Right ventricle myocardium superior (tissue), 1 donor: ENCODE measurements at places on chromosomes 7 and 10.

- no peak for DNase-seq
These were observed 62.7 kb downstream of the LRRC4 start for GRCh38 chr7:127968547-127968946.

GRCh38 chr10:78616125-78616695, 452.6 kb upstream of the ZMIZ1 start:
- DNase-seq = no peak

DNA sequence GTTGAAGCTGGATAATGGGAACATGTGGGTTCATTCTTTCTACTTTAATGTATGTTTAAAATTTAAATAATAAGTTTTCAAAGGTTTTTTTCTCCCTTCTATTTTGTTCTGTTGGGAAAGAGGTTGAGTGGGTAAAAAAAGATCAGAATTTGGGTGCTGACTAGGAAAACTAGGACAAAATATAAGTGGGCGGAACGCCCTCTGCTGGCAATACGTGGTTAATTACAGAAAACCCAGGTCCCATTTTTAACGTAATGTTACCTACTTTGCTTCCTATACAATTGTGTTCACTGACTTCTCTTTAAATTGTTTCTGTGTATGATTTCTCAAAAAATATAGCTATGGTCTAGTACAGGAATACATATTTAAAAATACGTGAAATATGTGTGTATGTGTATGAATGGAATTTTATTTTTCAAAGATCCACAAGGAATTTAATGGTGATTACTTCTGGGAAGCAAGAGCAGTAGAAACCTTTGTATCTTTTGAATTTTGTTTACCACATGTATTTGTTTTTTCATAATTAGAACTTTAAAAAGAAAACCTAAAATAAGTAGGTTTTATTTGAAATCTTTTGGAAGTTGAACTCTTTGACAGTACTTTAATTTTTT, 8.7 kb downstream of the ECD start:
- DNase-seq = peak; percentile 48

- peak; percentile 82 for DNase-seq
These were observed 112.9 kb downstream of the COL13A1 start for GRCh38 chr10:69914398-69915214.

- no peak for DNase-seq
These were observed 169.9 kb upstream of the RNF32 start for GRCh38 chr7:156470399-156471320.

GRCh38 chr10:70677016-70677415, 4.7 kb downstream of the ADAMTS14 start:
- DNase-seq = no peak
